ENCODE measurements at places on chromosomes 1 and 21.

- no peak for DNase-seq
These were observed 21.9 kb downstream of the GPR52 start for GRCh38 chr1:174469687-174470086.

DNA sequence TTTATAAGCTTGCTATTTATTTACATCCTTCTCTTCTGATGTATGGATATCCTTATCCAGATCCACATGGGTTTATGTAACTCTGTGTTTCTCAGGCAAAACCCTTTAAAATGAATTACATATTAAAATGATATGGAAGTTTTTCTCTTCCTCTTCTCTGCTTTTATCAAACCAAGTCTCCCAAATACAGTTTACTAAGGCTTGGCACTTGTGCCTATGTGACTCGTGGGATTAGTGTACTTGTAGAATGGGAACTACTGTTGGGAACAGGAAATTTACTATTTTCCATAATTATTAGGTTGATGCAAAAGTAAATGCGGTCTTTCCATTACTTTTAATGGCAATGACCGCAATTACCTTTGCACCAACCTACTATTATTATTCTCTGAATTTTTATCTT, 14.8 kb downstream of the SIM2 start:
- DNase-seq, result no peak

DNA sequence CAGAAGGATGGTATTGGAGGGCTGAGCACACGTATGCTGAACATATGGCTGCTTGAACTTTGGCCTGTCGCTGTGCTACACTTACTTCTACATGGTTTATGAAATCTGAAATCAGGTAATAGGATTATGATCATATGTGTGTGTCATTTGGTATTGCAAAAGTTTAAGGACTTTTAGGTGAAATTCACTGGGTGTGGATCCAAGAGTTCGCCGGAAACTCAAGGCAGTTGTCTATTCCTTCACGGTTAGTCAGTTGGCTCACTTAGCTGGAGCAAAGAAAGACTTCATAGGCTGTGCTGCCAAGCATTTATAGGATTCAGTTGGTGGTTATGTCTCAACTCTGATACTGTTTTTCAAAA, 927 bp downstream of the UAP1 start:
- no peak for DNase-seq

- no peak for DNase-seq
These were observed 64.2 kb upstream of the SMYD2 start for GRCh38 chr1:214216779-214217178.

DNA sequence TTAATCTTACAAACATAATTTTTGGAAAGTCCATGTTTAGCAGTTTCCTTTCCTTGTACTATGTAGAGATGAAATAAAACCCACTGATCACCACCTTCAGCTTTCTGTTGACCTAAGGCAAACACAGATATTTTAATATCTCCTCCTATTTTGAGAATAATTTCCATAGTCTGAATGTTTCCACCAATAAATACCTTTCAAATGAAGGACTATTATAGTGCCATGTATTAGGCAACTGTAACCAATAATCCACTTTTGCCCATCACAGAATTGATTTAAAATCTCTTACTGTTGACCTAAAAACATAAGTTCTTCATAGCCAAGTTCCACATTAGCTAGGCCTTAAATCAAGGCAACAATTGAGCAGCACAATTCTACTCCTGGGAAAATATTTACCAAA, 1.8 kb downstream of the CDC42BPA start:
- no peak for DNase-seq
